ENCODE measurements at places on chromosomes 2 and 18.

DNA sequence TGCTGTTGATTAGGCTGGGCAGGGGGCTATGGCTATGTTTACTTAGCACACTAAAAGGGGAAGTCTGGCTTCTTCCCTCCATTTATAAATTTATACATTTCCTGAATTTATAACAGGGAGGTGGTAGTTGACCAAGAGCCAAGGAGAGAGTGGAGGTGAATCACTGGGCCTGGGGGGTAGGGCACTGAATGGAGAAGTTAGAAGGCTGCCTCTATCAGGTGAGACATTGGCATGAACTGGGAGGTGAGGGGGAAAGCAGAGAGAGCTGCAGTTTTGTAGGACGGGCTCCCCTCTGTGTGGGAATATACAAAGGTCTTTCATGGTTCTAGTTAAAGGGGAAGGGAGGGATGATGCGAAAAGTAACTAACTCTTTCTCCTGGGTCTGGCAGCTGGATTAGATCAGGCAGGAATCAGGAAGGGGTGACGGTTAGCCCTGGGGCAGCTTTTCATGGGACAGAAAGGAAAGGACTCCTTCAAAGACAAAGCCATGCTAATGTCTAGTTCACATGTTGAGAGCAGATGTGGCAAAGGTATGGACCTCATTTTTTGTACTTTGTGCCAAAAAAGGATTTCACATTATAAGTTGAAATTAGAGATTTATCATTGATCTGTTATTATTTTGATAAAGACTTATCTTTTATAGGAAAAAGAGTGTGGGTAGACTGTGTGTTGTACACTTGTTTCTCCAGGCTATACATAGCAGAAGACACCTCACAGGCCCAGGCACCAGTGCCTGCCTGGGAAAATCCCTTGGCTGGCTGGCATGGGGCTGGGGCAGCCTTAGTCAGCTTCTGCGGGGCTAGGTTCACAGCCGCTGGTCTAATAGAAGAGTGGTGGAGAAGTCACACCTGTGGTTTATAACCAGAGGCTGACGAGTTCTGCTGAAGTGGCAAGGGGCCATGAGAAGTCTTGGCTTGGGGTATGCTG, 158.7 kb downstream of the CLIP4 start:
- no peak for DNase-seq

- peak; percentile 72 for DNase-seq
Measured at GRCh38 chr2:141554810-141555209, 576.0 kb downstream of the LRP1B start.

DNA sequence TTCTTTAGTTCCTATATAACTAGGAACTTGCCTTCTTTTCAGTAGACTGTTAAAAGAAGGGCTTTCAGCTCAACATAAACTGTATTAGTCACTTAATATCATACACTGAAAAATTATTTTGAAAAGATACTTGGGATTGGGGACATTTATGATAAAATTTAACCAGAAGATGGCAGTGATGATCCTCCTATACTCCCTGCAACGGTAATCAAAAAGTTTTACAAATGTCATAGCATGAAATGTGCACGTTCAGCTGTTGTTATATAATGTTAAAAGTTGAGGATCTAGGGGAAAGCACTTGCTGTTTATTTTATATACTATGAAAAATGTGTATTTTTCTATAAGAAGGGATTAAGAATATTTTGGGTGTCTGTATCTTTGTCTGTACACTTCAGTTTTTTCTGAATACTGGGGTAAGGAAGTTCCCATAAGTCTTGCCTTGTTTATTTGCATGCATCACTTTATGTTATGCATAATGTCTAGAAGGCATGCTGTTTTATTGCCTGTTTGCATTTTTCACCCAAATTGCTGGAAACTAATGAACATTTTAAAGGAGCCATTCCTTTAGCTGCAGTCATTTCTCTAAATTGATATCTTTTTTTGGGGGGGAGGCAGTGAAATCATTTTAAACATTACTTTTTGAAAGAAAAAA, 19.0 kb downstream of the DYNC1I2 start:
- DNase-seq, result peak; percentile 38

GRCh38 chr2:165420231-165420630, 49.3 kb upstream of the CSRNP3 start:
- no peak for DNase-seq

GRCh38 chr18:37285825-37286224, 279.8 kb downstream of the CELF4 start:
- DNase-seq, result no peak

DNA sequence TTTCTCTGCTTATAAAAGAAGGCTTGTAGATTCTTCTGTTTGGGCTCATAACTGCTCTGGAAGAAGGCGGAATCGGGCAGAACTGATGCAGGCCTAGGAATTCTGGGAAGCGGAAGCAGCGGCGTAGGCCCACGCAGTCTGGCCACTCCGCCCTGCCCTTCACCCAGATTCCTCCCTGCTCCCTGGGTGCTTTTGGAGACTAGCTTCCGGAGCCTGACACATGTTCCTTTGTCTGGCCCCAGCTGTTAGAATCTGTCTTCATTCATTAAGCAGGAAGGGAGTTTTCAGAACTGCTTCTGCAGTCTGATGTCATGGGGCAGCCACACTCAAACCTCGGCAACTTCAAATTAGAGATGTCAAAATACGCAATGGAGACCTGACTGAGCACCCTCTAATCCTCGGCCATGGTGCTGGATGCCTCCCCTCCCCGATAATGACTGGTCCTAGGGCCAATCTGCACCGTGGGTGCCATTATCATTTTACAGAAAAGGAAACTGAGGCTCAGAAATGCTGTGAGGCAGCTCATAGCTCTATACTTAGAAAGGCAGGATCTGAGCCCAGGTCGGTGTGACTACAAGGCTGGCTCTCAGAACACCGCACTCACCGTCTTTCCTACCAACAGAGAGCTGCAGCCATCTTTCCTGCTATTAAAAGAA, 275.7 kb downstream of the MYCN start:
- no peak for DNase-seq

GRCh38 chr2:9720352-9721093, 89.7 kb upstream of the YWHAQ start:
- peak; percentile 90 for DNase-seq

DNA sequence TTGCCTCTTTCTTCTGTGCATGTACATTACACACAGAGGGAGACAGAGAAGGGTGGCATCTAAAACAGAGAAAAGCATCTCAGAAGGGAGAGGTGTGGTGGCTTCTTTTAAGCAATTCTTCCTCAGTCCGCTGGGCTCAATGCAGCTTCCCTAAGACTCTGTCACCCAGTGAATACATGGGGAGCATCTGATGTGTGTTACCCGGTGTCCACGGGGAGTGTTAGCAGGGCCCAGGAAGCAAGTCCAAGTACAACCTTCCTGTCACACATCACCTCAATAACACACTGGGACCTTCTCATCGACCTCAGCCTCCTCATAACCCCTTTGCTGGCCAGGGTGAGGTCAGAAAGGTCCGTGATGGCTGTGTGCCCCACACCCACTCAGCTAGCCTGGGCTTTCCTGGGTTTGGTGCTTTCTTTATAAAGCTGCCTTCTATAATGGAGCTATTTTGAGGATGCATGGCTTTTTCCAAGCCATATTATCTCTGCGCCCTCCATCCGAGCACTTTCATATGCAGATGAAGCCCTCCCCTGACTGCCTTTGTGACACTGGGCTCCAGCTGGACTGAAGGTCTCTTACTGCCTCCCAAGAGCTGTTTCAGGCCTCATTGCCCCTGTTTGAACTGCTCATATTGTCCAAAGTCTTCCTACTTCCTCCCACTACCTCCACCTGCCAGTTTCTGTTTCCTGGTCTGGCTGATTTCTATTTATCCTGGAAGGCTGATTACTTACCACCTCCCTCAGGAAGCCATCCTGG, 21.4 kb downstream of the TNFRSF11A start:
- DNase-seq, result no peak

- no peak for DNase-seq
Measured at GRCh38 chr2:232460171-232460570, 4.2 kb downstream of the ALPI start.

GRCh38 chr2:33146102-33146501, 199.3 kb downstream of the LTBP1 start:
- no peak for DNase-seq

GRCh38 chr2:106542746-106543359, 55.7 kb downstream of the CD8B2 start:
- DNase-seq, result peak; percentile 58

DNA sequence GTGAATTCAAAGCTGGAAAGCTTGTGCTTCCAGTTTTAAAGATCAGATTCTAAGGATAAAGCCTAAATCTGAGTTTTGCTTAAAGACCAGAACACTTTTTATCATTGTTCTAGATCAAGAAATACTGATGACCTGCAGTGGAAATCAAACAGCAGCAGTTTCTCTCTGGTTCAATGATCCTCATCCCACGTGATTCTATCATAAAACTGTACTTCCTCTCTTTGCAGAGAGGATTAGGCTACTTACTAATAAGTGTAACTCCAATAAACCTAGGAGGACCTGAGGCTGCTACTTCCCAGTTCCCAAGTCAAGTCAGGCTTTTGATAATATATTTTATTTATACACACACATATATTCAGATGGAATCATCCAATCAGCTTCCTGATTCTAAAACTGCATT, 81.9 kb downstream of the TCF4 start:
- DNase-seq, result no peak

- no peak for DNase-seq
Measured at GRCh38 chr2:174263997-174264396, 15.7 kb upstream of the OLA1 start.

- DNase-seq, result no peak
Measured at GRCh38 chr2:170571612-170572011, 143.5 kb upstream of the SP5 start.

GRCh38 chr2:240300840-240301239, 134.6 kb upstream of the GPC1 start:
- DNase-seq, result no peak

GRCh38 chr18:7733642-7734041, 166.5 kb downstream of the PTPRM start:
- DNase-seq, result no peak

DNA sequence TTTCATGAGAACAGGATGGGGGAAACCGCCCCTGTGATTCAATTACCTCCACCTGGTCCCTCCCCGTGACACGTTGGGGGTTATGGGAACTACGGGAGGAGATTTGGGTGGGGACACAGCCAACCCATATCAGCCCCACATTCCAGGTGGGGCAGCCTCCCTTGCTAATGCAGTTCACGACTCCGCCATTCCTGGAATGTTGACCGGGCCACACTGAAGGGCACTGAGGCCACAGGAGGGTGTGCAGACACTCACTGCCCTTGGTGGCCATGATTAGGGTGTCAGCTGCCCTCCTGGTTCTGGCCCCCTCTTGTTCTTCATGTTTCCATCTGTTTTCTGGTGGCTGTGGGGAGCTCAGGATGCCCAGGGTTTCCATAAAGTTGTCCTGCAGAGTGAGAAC, 176.3 kb downstream of the TWIST2 start:
- no peak for DNase-seq

- DNase-seq, result no peak
Measured at GRCh38 chr2:231679908-231680284, 28.4 kb upstream of the PTMA start.

DNA sequence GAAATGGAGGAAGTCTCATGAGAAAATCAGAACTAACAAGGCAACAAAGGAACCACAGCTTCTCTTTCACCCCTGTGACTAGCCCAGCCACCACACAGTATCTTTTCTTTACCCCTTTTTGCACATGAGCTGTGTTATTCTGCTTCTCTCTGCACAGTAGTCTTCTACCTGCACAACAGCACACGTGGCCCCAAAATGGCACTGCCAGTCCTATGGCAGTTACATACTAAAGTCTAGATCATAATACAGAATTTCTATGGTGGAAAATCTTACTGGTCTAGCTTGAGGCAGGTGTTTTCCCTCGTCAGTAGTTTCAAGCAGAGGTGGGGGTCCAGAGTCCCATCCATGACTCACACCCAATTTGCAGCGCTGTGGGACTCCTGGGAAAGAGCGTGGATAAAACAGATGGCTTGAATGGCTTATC, 177.7 kb downstream of the DIS3L2 start:
- DNase-seq, result no peak

DNA sequence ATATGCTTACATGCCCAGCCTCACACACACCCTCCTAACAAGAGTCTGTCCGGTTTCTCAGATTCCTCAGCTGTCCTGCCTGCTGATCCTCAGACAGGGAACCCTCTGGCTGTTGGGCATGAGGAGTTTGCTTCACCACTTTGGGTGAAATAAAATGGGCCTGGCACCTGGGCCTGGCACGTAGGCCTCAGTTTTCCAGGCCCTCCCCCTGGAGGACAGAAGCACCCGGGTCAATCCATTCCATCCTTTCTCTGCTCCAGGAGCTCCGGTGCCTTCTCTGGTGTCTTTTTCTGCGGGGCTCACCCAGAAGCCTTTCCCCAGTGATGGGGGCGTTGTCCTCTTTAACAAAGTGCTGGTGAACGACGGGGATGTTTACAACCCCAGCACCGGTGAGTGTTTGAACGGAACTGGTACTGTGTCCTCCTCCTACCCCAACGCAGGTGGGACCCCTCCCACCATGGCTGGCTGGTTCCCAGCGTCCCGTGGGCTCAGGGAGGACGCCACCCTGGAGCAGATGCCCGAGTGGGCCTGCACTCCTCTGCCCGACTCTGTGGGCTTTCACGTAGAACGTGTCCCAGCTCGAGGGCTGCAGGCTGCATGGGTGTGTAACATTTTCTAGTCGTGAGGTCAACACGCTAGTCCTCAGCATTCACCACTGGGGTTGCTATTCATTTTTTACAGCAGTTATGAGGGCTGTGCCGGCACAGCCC, 62.8 kb downstream of the EMILIN2 start:
- no peak for DNase-seq

- no peak for DNase-seq
Measured at GRCh38 chr18:3074087-3074486, 61.1 kb upstream of the LPIN2 start.

DNA sequence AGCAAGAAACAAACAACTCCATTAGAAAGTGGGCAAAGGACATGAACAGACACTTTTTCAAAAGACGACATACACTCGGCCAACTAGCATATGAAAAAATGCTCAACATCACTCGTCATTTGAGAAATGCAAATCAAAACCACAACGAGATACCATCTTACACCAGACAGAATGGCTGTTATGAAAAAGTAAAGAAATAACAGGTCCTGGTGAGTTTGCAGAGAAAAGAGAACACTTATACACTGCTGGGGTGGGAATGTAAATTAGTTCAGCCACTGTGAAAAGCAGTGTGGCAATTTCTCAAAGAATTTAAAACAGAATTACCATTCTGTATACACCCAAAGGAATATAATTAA, 130.5 kb downstream of the PLCL1 start:
- peak; percentile 82 for DNase-seq

DNA sequence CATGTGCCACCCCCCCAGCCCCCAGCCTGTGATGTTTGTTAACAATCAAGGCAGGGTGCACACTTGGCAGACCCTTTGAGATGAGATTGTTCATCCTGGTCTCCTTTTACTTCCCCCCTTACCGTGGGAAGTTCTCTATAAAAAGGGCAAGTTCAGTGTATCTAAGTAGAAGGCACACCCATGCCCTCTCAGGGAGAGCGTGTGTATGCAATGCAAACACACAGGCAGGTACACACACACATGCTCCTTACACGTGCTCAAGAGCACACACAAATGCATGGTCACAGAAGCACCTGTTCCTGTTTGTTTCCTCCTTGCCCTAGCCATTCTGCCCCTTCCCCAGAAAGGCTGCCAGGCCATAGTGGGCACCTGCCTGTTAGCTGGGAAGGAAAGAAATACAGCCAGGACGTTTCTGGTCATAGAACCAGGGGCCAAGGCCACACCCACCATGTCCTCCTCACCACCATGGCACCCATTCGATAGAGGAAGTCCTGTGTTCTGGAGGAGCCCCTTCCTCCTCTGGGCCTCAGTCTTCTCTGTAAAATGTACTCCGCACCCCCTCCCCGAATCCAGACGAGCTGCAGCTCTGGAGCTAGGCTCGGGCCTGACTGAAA, 3.1 kb downstream of the ATOH8 start:
- no peak for DNase-seq
